Pulmonary artery endothelial cell (primary cell): ENCODE measurements at places on chromosomes 2 and 18. TPM values are rescaled to one million over a fixed set of nuclear protein-coding genes. Genes with fewer than 3 reads are reported as not detected.

CAPN13 gene
- total RNA-seq, result not detected in 2 replicates

INO80C gene
- total RNA-seq, result 15.8 and 20.4 TPM in 2 replicates

UGT1A9 gene
- total RNA-seq, result not detected in 2 replicates

LHCGR gene
- total RNA-seq, result not detected in 2 replicates

POU3F3 gene
- not detected in 2 replicates for total RNA-seq

DNA sequence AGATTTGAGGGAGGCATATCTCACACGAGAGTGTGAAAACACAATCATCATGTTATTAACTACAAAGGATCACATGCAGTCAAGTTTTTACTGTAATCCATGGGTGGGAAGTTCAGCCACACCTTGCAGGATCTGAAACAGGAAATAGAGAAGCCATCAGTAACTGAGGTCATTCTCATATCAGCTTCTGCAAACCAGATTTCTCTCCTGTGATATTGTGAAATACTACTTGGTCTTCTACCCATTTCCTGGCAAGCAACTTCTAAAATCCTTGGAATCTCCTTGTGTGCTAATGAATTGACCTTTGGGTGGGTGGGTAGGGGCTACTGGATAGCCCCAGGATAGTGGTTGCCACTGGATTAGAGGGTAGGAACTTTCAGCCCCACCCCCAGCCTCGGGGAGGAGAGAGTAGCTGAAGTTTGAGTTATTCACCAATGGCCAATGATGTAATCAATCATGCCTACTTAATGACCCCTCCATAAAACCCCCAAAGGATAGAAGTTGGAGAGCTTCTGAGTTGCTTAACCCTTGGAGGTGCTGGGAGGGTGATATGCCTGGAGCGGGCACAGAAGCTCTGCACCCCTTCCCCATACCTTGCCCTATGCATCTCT is 25.6 kb upstream of the TGIF1 start:
- no peak for DNase-seq

GRCh38 chr2:52697690-52698089 is 1069.9 kb upstream of the CHAC2 start:
- no peak for DNase-seq

GRCh38 chr2:53208815-53209214 is 558.8 kb upstream of the CHAC2 start:
- no peak for DNase-seq

- no peak for DNase-seq
Observed at GRCh38 chr18:13483316-13484270, 242.8 kb downstream of the FAM210A start.

DNA sequence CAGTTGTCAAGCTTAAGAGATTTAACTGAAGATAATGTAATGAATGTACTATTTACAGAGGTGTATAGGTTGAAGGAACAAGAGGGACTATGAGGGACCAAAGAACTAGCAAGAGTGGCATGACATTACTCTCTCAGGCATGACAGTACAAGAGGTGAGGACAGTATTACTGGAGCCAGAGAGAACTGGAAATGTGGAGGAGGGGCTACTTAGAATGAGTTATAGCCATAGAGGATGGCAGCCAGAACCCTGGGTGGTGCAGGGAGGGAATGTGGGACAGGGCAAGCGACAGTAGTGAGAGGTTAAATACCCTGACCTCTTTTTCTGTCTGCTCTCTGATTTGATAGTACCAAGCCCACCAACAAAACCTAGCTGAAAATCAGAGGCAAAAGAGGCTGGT is 122.6 kb upstream of the UGP2 start:
- no peak for DNase-seq
